HepG2 (cell line): ENCODE measurements at places on chromosomes 4 and X. TPM values are rescaled to one million over a fixed set of nuclear protein-coding genes. Genes with fewer than 3 reads are reported as not detected.

DNA sequence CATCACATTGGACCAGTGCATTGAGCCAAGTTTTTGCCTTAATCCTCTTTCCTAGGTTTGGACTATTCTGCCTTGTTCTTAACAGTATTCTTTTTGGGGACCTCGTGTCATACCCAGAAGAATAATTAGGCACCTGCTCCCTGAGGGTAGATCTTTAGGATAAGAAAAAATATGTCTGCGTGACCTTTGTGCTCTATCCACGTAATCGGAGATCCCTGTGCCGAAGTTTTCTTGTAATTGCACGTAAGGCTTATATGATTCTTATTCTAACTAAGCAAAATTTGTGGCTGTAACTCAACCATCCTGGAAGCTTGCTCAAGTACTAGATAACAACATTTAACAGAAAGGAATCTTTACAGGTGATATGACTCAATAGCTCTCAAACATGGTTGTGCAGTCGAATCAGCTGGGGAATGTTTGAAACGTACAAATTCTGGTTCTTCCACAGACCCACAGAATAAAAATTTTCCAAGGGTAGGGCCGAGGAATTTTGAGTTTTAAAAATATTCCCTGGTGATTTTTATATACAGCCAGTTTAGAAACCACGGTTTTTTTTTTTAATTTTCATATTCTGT, 344.3 kb downstream of the GBA3 start:
- no peak for DNase-seq

- DNase-seq, result no peak
Measured at GRCh38 chr4:3231471-3231870, 17.5 kb upstream of the MSANTD1 start.

CAPN6 gene
- polyA plus RNA-seq, result 0.01 TPM in 1 of 2 replicates, not detected in the other

GRCh38 chr4:151147000-151147399, 47.6 kb downstream of the RPS3A start:
- DNase-seq, result no peak

DNA sequence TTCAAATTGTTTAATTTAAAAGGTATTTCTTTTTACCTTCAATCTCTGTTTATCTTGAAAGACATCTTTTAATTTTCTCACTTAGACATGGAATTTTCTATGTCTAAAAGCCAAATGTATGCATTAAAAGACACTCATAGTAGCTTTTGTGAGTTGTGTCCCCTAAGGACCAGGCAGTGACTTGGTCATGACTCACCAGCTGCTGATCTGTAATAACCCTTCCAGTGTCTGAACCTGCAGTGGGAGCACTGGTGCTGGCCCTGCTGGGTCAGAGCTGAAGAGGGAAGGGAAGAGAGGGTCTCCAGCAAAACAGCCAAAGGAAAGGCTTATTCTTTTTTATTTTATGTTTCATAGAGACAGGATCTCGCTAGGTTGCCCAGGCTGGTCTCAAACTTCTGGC, 31.1 kb upstream of the SH3D19 start:
- no peak for DNase-seq

SLC10A4 gene
- polyA plus RNA-seq, result 0.04 TPM in 1 of 2 replicates, not detected in the other

BEX5 gene
- polyA plus RNA-seq, result not detected in 2 replicates

DNA sequence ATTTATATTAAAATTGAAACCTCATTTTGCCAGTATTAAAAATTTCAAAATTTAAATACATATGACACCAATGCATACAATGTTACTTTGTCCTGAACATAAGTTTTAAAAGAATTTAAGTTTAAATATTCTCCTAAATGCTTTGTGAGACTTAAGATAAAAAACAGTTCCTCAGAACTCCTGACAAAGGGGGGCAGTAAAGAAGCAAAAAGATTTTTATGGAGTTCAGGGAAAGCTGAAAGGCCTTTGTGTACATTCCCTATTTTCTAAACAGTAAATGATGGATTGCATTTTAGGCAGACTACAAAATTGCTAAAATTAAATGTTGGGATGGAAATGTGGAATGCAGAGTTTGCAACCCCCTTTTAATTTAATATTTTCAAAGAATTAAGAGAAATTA, 81.7 kb downstream of the SNCA start:
- no peak for DNase-seq

DNA sequence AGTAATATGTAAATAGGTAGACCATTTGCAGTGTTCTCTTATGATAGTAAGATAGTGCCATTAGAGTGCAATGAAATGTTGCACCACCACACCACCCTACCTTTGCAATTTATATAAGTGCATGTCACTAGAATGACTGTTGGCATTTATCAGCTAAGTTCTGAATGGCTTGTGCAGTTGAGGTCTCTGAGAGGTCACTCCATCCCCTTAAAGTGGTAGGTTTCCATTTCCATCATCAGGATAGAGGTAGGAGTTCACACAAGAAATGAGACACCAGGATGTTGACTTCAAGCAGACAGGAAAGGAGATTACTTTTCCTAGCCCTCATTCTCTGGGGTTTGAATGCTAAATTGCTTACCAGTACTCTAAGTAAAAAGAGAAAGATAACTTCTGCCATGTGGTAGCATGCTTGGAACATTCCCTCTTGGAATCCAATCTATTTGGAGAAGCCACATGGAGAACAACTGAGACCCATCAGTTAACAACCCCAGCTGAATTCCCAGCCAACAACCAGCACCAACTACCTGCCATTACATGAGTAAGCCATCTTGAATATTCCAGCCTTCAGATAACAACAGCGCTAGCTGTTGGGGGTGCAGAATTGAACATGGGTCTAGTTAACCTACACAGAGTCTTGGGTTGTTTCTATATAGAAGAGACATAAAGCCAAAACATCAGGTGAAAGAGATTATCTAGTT, 6.7 kb upstream of the LRBA start:
- DNase-seq, result no peak

DNA sequence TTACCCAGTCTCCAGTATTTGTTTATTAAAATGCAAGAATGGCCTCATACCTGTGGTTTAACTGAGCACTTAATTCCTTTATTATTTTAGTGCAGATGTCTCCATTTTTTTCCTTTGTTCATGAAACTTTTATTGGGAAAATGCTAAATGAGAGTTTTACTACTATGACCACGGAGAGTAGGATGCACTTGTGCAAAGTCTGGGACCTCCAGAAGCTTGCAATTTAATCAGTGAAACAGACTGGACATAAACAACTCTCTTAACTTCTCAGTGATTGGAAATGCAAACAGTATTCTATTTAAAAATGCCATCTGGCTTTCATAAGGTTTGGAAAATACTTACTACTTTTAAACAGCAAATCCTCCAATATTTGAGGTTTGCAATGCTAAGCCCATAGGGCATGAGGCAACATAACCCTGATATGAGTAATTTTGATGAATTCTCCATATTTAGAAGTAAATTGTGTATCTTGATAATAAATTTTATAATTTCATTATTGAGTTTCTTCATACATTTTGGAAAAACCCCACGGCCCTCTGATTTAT, 718.7 kb upstream of the MAGEB2 start:
- DNase-seq, result no peak

DNA sequence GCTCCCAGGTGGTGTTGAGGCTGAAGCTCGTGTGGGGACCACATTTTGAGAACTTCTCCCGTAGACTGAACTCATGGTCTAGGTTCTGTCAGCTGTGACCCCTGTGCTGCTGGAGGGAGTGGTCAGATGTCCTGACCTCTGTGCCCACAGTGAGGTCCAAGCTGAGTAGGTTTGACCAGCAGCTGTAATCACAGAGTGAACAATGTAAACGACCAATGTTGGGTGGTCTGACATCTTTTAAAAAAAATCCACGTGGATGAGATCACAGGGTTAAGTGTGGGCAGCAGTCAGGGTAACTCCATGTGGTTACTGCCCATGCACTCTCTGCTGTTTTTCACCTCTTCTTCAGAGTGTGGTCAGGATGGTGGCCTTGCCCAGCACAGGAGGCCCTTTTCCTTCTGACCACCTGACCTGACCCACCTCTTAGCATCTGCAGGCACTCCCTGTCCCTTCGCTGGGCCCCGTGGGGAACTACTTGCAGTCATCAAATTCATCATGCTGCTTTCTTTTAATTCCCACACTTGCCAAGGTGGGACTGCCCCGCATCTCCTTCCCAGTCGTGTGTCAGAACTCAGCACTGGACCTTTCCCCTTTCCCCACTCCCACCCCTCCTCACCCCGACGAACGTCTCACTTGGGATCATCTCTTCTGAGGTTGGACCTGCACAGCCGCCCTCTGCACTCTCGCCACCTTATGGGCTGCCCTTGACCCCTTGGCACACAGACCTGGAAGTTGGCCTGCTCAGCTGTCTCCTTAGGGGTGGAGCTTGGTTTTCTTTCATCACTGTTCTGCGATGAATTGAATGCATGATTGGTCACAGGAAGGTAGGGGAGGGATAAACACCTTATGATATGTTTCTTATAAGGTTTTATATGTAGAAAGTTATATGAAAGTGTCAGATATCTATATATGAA, 120.1 kb downstream of the PTTG2 start:
- no peak for DNase-seq
